ENCODE measurements at places on chromosomes 16 and 17.

GRCh38 chr16:11835891-11836649 is 15.3 kb downstream of the RSL1D1 start:
- DNase-seq: no peak

DNA sequence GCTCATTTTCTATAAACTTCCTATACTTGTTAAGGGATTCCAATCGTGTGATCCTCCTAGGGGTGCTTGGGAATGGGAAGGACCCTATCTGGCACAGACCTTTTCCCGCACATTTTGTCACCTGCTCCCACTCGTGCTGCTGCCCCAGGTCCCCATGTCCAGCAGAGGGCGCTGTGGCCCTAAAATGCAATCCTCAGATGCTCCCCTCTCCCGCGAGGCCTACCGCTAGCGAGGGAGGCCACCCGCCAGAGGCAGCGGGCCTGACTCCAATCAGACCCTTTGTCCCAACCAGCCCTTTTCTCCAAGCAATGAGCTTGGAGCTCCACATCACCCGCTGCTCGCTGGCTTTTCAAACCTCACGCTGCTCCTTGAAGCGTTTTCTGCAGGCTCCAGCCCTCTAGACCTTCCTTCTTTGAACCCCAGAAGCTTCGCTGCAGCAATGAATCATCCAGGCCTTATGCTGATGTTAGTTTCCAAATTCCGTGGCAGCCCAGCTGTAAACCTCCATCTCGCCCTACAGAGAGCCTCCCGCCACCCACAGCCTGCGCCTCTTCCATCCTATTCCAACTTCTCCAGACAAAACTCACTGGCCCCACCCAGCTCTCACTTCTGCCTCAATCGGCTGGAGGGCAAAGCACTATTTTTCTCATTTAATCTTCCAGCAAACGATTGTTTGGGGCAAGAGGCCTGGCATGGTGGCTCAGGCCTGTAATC is 23.6 kb upstream of the FZD2 start:
- peak; percentile 74 for DNase-seq

GRCh38 chr16:66677179-66677578 is 19.4 kb downstream of the CMTM4 start:
- DNase-seq: no peak

GRCh38 chr17:17818088-17818526 is 18.7 kb downstream of the SREBF1 start:
- DNase-seq: no peak

DNA sequence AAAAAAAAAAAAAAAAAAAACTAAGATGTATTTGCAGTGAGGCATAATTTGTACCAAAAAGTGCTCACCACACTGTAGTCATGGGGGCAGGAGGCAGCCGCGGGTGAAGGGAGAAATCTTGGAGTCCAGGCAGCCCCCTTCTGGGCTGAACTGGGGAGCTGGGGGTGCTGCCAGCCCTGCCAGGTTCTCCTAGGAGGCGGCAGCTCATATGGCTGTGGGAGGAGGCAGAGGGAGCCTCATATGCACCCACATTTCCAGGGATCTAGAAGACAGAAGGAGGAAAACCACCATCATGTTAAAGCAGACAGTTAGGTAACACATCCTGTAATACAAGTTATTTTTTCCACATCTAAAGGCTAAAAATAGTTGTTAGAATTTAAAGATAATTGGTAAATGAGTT is 16.3 kb downstream of the MAPT start:
- DNase-seq: no peak

GRCh38 chr17:57178839-57179238 is 77.5 kb upstream of the MSI2 start:
- no peak for DNase-seq

- DNase-seq: no peak
These were observed 32.6 kb downstream of the NUBP1 start for GRCh38 chr16:10776280-10776679.

- no peak for DNase-seq
These were observed 49.1 kb downstream of the KATNIP start for GRCh38 chr16:27598931-27599565.

GRCh38 chr16:17277981-17278381 is 192.8 kb downstream of the XYLT1 start:
- no peak for DNase-seq

- no peak for DNase-seq
These were observed 26.2 kb downstream of the TRAP1 start for GRCh38 chr16:3690980-3691720.

DNA sequence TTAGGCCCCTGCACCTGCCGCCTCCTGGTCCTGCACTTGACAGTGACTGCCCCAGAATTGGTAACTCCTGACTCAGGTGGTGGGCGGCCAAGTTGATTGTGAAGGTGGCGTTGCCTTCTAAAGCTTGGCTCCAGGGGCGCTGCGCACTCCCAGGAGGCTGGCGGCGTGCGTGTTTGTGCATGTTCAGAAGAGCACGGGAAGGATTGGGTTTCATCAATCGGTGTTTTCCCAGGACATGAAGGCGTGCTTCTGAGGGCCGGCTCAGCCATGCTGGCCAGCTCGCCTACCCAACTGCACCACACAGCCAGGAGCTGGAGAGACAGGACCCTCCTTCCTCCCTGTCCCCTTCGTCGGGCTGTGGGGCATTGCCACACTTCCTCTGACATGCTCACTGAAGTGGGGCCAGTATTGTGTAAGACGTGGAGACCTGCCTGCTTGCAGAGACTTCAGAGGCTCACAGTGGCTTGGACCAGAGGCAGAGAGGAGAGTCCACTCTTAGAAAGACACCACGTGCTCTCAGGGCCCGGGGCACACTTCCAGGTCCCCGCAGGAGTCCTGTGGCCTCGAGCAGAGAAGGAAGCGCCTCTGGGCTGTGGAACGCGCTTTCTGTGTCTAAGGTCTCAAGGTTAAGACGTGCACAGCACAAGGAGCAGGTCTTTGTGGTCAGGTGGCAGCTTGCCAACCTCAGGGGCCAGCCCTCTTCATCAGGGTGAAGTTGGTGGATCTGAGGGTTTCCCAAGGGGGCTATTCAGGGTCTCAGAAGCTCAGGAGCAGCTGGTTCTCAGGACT is 2.8 kb downstream of the RAB40C start:
- DNase-seq: no peak

DNA sequence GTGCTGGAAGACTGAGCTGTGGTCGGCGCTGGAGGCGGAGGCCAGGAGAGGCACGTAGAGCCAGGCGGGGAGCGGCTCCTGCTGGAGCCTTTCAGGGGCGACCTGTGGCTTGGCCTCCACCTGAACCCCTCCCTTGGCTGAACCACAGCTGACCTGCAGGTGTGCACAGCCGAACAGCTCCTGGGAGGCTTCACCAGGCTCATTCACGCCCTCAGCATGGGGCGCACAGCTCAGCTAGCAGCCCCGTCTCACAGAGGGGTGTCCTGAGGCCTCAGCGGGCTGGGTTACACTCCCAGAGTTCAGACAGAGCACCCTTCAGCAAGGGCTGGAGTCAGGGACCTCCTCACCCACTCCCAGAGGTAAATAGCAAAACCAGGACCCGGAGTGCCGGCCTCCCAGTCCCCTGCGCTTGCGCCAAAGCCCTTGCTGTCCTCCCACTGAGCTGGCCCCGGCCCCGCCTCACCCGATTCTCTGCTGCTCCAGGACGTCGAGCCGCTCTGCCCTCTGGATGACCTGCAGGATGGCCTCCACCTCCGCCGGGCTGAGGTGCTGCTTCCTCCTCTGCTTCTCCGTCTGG is 31.7 kb downstream of the RPH3AL start:
- no peak for DNase-seq

- DNase-seq: no peak
These were observed 118.0 kb upstream of the CA10 start for GRCh38 chr17:52276381-52277008.

DNA sequence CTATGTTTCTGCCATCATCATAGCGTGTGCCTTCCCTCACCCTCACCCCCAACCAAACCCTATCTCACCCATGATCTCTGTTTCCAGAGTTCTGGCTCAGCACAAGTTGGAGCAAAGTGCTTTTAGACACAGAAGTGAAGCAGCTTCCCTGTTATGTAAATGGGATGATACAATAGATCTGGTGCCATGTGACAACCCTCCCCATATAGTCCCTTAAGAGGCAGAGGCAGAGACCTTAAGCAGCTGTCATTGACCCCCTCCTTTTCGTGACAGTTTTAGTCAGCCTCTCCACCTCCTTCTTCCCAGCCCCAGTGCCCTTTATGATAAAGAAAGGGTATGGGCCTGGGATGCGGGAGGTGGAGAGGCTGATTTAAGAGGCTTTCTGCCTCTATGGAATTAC is 40.3 kb upstream of the MED13 start:
- DNase-seq: no peak

- DNase-seq: no peak
These were observed 532 bp downstream of the CNTNAP1 start for GRCh38 chr17:42682722-42683403.

- no peak for DNase-seq
These were observed 54.9 kb upstream of the MYH10 start for GRCh38 chr17:8685381-8685780.

DNA sequence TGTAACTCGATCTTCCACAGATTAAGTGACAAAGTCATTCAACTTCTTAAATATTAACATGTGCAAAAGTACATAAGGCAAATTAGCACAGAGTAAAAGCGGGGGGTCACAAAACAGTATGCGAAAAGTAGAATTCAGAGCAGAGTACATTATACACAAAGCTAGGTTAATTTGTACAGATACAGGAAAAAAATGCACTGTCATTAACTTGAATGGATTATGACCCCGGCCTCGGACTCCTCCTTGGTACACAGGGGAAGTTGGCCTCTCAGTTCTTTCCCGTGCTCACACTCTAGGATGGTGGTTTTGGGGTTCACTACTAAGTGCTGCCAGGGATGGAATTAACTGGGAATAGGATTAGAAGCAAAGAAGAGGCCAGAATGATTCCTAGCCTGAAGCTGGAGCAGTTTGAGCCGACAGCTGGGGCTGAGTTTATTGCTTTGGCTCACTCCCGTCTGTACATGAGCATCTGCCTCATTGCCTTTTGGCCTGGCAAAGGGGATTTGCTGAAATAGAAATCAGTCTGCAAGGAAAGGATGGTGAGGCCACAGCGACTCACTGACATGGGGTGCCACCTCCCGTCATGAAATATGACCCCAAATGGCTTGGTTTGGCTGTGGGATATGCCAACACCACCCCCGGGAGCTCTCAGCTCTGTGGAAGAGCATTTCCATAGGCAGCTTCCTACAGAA is 23.6 kb downstream of the NTN1 start:
- no peak for DNase-seq

- DNase-seq: no peak
These were observed 223.0 kb downstream of the TANC2 start for GRCh38 chr17:63189082-63189481.

DNA sequence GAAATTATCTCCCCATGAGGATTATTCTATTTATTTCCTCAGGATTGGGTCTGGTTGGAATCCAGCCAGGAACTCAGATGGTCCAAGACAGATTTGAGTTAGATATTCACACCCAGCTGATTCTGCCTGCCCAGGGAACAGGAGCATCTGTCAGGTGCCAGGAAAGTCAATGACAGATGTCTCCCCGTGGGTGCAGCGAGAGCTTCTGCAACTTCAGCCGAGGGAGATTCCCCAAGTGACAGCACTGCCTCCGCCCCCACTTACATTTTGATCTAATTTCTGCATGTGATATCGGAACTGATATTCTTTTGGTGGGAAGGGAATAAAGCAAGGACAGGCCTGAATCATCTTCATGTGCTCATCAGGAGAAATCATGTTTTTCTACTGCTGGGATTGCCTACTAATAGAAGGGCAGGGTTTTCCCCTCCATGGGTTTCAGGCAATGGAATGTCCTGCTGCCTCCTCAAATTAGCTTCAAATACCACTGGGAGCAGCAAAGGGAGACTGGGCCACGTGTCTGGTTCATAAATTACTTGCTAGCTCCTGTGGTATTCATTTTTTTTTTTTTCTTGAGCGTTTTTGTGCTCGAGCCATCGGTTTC is 15.7 kb upstream of the DHX8 start:
- no peak for DNase-seq

GRCh38 chr17:78613416-78613815 is 36.2 kb upstream of the DNAH17 start:
- DNase-seq: no peak

DNA sequence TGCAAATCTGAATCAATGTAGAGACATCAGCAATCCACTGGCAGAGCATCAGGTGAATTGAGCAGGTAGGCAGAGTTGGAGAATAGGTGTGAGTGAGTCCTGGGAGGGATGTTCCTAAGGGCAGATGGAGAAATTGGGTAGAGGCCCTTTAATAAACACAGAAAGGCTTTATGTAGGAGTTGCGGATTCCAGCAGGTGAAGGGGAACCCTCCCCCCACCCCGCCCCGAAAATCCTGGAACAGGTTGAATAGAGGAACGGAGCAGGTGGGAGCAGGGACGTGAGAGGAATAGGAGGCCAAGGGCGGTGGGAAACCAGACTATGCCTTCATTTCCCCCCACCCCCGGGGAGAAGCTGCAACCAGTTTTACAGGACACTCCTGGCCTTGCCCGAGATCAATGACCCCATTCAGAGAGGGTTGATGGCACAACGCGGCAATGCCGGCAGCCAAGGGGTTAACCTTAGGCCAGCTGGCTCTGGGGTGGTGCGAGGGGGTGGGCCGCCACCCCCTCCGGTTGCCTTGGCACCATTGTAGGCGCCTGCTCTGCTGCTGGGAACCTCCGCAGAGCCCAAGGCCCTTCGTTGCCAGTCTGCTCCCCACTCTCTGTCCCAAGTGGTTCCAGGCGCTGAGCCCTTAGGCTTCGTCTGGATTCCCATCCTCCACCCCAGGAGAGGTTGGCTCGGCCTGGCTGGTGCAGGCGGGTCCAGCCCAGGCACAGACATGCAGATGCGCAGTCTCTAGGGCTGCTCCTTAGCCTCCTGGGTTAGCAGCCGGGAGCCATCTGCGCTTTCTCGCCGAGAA is 814 bp upstream of the RUNDC3A start:
- no peak for DNase-seq

DNA sequence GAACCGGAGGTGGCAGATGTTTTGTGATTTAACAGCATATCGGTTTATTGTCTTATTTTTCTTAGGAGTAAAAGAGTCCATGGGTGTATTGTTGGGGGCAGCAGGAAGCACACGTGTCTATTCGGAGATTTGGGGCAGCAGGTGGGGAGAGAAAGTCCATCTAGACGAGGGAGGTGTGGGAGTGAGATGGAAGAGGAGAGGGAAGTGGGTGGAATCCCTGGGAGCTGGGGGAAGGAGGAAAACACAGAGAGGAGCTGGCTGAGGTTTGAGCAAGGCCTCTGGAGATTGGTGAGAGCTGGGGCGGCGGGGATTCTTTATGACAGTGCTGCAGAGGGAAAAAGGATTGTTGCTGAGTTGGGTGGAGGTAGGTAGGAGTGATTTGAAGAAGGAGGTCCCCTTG is 72.1 kb downstream of the PRKCB start:
- DNase-seq: no peak

- DNase-seq: no peak
These were observed 47.9 kb downstream of the DNAH17 start for GRCh38 chr17:78529251-78529650.

GRCh38 chr16:814974-815373 is 14.4 kb upstream of the GNG13 start:
- DNase-seq: no peak

- no peak for DNase-seq
These were observed 15.3 kb upstream of the WNT3 start for GRCh38 chr17:46833840-46834208.
